Cardiac septum (tissue), 1 donor: ENCODE measurements at places on chromosomes 13 and 19.

DNA sequence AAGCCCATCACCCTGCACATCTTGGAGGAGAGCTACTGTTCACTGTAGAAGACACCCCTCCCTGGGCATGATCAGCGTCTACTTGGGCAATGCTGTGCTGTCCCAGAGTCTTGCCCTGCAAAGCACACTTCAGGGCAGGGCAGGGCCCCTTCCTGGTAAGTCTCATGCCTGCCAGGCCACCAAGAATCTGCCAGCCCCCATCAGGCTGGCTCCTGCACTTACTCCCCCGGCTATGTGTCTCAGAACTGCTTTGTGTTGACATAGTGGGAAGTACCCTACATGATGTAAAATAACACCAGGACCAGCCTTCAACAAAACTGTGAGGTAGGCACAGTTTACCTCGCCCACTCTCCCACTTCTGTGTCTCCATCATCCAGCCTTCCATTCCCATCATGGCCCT is 27.8 kb upstream of the ATP12A start:
- DNase-seq = no peak

GRCh38 chr13:90246687-90247345 is 1100.7 kb upstream of the MIR17HG start:
- no peak for DNase-seq

DNA sequence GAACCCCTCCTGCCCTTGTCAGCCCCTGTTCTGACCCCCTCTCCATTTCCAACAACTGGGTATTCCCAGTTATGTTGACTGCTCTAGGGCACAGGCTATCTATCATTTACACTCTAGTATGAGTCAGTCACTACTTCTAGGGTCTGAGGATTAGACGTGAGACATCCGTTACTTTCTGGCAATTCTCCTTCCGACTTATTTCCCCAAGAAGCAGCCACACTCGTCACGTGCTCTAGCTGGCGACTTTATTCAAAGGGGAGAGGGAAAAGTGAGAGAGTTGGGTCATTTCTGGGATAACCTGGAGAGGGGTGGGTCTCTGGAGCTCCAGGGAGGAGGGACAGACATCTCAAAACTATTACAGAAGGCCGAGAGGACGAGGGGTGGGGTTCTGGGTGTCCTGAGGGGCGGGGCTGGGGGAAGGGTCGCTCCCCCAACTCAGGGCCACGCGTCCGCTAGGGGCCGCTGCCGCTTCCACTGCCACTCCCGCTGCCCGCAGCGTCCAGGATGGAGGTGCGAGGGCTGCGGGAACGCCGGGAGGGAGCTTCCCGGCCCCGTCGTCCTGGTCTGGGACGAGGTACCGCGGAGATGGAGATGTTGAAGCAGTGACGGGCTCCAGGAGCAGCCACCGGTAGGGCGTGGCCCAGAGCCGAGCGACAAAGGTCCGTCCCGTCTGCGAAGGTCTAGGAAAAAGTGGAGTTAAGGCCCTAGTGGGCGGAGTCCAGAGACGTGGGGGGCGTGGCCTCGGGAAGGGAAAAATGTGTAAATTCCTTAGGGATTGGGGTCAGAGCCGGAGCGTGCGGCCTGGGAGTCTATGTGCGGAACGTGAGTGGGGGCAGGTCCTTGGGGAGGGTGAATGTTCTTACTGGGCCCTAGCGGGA is 8.9 kb downstream of the RTBDN start:
- DNase-seq = no peak

DNA sequence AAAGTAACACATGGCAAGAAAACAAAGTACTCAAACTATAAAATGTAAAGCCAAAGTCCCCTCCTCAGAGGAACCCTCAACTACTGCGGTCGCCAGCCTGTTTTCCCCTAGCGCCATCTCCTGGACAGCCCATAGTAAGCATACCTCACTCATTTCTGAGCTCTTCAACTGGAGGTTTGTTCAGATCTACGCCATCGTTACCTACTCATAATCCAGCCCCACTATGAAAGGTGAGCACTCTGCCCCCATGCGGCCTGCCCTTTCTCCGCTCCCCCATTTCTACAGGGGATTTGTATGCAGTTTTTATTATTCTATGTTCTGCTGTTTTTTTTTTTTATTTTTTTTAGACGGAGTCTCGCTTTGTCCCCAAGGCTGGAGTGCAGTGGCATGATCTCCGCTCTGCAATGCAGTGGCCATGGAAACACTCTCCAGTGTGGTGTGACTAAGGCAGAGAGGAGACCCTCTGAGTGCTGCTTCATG is 26.2 kb downstream of the OPA3 start:
- DNase-seq = no peak

GRCh38 chr19:51719251-51719988 is 4.4 kb downstream of the HAS1 start:
- no peak for DNase-seq

- DNase-seq = no peak
Observed at GRCh38 chr19:30227012-30227621, 145.1 kb upstream of the ZNF536 start.

- no peak for DNase-seq
Observed at GRCh38 chr13:44440046-44440608, 66.5 kb downstream of the SERP2 start.

DNA sequence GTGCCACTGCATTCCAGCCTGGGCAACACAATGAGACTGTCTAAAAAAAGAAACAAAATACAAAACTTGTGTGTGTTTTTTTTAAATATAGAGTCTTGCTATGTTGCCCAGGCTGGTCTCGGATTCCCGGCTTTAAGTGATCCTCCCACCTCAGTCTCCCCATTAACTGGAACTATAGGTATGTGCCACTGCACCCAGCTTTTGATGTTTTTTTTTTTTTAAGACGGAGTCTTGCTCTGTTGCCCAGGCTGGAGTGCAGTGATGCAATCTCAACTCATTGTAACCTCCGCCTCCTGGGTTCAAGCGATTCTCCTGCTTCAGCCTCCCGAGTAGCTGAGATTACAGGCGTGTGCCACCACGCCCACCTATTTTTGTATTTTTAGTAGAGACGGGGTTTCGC is 37.0 kb downstream of the SUGP2 start:
- no peak for DNase-seq

DNA sequence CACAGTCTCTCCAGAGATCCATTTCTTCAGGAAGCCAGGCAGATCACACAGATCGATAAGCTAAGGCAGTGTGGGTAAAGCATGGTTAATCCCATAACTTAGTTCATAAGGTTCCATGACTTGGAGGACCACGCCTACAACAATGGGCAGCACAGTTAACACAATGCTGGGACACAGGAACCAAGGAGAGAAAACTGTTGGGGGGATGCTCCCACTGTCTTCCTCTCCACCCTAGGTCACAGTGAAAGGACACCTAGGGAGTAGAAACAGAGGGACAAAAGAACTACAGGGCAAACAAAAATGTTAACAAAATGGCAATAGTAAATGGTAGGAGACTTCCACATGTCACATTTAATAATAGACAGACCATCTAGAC is 20.8 kb upstream of the ZNF181 start:
- DNase-seq = no peak
